ENCODE measurements at places on chromosomes 6 and 20.

GRCh38 chr6:160039441-160039840 is 70.6 kb downstream of the IGF2R start:
- DNase-seq, result no peak

DNA sequence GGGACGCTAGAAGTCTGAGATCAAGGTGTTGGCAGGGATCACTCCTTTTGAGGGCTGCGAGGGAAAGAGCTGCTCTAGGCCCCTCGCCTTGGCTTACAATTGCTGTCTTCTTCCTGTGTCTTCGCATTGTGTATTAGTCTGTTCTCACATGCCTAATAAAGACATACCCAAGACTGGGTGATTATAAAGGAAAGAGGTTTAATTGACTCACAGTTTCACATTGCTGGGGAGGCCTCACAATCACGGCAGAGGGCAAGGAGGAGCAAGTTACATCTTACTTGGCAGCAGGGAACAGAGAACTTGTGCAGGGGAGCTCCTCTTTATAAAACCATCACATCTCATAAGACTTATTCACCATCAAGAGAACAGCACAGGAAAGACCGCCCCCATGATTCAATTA is 102.5 kb upstream of the ASF1A start:
- no peak for DNase-seq

DNA sequence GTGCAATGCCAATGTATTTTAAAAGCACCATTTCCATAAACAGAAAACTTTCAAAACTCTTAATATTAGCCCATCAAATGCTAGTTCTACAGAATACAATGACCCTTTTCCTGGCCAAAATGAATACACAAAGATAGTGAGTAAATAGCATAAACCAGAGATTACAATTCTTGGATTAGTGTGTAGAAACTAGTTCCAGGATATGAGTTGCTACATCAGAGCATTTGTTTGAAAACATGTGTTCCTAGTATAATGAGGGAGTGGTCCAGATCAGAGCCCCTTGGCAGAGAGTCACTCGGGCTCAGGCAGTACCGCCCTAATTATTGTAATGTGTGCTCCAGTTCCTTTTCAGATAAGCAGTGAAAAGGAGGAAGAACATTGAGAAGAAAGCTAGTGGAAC is 63.7 kb upstream of the COL21A1 start:
- DNase-seq, result no peak

- no peak for DNase-seq
Measured at GRCh38 chr6:136640132-136640915, 90.1 kb upstream of the MAP7 start.

DNA sequence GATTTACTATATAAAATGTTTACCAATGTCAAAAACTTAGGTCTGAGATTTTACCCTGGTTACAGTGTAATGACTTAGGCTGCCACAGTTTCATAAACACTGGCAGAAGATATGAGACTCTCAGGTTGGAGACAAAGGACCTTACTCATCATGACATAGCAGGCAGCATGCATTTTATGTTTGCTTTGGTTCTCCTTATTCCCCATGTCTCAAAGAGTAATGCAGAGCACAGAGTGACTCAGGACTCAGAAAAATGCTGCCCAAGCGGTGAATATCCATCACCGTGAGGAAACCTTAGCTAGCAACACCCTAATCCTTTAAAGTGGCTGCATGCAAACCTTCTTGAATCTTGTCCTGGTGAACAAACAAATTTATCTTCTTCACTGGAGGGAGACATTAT is 112.1 kb upstream of the EYS start:
- no peak for DNase-seq

DNA sequence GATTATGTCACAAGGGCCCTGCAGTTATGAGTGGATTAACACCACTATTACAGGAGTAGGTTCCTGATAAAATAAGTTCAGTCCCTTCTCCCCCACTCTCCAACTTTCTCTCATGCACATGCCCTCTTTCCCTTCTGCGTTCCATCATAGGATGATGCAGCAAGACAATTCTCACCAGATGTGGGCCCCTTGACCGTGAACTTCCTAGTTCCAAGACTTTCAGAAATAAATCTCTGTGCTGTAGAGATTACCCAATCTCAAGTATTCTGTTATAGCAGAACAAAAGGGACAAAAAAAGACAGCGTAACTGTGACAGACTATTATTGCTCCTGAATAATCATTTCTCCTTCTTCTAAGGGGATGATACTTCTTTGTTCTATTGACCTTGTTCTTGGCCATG is 33.8 kb upstream of the TMEM244 start:
- DNase-seq, result no peak

DNA sequence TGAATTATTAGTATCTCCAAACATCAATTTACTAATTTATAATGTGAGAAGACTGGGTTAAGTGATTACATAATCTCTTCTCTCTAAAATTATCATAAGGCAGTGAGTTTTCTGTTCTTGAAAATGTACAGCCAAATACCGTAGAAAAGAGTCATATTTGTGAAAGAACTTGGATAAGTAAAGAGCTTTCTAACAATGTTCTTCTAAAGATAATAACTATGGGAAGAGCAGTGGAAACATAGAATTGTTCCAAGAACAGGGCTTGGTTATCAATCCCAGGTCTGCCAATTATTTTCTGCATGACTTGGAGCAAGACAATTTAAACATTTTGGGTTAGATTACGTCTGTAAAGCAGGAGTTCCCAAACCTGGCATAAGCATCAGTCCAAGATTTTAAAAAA is 198.1 kb upstream of the SGK1 start:
- DNase-seq, result no peak

Measured in GM13976 (cell line).